ENCODE measurements at places on chromosomes 2 and 18.

- no peak for DNase-seq
Measured at GRCh38 chr2:22887426-22887825, 497.6 kb upstream of the KLHL29 start.

DNA sequence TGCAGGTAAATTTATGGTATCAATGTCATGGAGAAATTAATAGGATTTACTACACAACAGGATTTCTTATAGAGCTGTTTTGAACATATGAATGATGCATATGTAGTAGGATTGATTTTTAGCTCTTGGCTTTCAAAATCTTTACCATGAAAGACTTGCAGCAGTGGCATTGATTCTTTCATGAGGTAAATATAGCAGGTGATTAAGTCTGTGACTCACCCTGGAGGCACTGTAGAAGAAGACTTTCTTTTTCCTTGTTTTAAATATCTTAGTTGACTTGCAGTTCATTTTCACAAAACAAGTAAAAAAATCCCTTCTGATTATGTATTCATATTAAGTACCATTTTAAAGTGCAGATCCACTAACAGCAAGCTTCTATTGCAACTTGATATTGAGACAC, 463.0 kb downstream of the FBXO15 start:
- no peak for DNase-seq

GRCh38 chr18:11955239-11956029, 25.9 kb upstream of the IMPA2 start:
- no peak for DNase-seq

DNA sequence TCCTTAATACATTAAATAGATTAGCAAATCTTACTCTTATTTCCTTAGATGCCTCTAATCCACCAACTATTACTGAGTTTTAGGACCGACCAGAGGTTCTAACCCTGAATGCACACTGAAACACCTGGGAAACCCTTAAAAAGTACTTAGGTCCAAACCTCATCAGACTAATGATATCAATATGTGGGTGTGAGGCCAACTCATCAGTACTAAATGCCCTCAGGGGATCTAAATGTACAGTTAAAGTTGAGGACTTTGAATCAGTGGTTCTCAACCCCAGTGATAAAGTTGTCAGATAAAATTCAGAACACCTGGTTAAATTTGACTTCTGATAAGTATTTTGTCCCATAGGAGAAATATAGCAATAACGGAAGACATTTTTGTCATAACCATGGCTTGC, 20.9 kb downstream of the MMADHC start:
- DNase-seq, result no peak

DNA sequence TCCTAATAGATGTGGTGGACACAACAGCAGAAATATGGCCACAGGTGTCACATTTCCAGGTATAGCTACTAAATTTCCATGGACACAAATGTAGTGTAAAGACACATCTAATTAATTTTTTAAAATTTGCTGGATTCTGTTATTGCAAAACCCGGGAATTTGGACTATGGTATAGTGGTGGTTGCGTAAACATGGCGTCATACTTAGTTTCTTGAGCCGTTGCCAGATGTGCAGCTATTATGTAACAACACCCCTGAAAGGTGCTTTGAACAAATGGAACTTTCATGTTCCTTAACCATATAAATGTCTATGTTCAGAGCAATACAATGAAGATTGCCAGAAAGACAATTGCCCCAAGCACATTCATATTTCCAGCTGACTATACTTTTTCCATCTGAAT, 85.9 kb downstream of the HRH4 start:
- DNase-seq, result no peak

GRCh38 chr2:102059151-102059550, 67.4 kb downstream of the IL1R2 start:
- no peak for DNase-seq

Measured in progenitor cell of endocrine pancreas (in vitro differentiated cells).